CD4-positive, alpha-beta T cell treated with Interleukin-21 for 1 hour (primary cell): ENCODE measurements at places on chromosomes 12 and 14.

GRCh38 chr12:26830783-26831551 is 2.0 kb downstream of the ITPR2 start:
- DNase-seq = no peak

- no peak for DNase-seq
Observed at GRCh38 chr14:81265636-81266169, 44.9 kb upstream of the GTF2A1 start.

DNA sequence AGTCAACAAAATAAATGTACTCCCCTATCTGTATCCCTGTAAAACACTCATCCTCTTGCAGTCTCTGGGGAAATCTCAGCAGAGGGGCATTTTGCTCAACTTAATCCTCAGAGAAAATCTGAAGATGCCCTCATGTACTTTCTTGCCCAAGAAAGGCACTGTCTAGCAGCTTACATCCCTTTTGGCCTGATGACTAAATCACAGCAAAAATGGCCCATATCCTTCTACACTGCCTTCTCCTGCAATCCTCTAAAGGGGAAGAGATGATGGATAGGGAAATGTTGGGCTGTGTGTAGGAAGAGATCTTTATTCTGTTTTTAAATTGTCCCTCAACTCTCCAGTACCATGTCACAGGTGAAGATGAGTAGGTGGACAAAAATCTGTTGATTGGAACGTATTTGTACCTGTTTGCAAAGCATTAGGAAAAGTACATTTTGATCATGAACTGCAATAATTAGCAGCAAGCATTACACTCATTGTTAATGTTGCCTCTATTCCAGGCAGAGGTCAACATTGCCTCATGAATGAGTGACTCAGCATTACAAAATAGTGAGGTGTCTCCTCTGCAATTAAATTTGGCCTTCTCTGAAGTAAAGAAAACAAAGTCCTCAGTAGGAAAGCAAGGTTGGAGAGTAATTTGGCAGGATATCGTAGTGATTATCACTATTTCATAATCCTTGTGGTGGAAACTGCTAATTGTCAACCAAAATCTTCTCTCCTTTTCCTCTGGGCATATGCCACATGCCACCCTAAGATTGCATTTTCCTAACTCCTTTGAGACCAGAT is 172.4 kb upstream of the CAND1 start:
- no peak for DNase-seq

DNA sequence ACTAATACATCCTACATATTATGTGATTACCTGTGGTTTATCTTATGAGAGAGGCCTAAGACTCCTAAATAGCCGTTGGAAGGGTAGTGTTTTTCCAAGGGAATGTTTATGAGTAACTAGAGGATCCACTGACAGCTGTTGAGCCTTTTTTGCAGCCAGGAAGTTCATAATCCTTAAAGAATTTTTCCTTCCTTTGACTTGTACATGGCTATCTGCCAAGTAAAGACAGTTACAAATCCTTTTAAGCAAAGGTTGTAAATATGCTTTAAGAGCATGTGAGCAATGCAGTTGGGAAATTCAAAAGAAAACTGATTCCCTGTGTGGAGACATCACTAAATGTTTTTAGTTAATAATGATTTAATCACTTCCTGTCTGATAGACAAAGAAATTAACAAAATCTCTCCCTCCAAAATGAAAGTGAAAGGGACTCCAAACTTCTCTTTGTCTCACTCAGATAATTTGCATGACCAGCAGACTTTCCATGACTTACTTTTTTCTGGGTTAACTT is 333.8 kb downstream of the PDZRN4 start:
- peak; percentile 25 for DNase-seq

GRCh38 chr12:113766131-113766878 is 199.8 kb downstream of the RBM19 start:
- no peak for DNase-seq

- no peak for DNase-seq
Observed at GRCh38 chr12:96172981-96173380, 21.2 kb upstream of the ELK3 start.

GRCh38 chr12:13523536-13524307 is 327.2 kb downstream of the EMP1 start:
- no peak for DNase-seq

- DNase-seq = no peak
Observed at GRCh38 chr14:58151133-58152013, 640 bp downstream of the ARMH4 start.

GRCh38 chr12:28938056-28938455 is 211.0 kb upstream of the FAR2 start:
- no peak for DNase-seq

DNA sequence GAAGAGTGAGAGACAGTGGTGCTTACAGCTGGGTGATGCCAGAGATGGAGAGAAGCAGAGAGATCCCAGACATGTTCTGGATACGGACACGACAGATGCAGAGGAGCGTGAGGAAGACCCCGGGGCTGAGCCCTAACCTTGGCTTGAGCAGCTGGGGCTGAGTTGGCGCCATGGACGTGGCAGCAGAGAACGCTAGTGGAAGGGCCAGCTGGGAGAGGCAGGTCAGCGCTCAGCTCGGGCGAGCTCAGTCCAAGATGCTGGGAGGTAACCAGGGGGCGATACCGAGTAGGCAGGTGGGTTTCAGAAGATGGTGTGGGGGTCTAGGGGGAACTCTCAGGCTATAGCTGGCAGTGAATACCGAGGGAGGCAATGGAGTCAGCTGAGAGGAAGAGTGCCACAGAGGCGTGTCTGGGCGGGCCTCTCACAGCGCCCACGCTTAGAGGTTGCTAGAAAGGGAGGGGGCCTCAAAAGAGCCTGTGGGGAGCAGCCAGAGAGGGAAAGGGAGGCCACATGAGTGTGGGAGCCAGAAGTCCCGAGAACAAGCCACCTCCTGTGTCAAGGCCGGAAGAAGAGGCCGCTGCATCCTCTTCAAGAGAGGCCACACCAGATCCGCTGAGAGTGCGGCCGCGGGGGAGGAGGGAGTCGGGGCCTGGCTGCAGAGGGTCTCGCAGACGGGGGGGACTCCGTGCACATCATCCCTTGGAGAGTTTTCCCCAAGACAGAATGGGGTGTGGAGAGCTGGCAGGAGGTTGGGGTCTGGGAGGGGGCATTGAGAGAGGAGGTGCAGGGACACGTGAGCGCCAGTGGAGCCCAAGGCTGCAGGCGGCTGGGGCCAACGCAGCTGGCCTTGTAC is 57.0 kb upstream of the DIO3 start:
- DNase-seq = no peak

DNA sequence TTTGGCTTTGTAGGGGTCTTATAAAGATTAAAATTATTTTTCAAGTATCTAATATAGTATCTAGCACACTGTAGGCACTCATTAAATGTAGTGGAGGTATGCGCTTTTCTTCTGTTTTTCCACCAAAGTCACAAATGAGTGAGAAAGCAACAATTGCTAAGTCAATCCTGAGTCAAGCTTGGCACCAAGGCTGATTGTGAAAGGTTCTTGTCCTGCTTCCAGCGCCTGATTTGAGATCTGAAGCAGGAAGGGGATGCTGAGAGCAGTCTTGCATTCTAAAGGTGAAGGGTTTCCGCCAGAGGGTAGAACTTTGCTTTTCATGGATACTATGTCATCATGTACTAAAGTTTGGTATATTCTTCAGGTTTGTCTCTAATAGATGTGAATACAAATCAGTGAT is 64.9 kb upstream of the DAAM1 start:
- no peak for DNase-seq

- no peak for DNase-seq
Observed at GRCh38 chr14:103056322-103057027, 874 bp downstream of the CDC42BPB start.

DNA sequence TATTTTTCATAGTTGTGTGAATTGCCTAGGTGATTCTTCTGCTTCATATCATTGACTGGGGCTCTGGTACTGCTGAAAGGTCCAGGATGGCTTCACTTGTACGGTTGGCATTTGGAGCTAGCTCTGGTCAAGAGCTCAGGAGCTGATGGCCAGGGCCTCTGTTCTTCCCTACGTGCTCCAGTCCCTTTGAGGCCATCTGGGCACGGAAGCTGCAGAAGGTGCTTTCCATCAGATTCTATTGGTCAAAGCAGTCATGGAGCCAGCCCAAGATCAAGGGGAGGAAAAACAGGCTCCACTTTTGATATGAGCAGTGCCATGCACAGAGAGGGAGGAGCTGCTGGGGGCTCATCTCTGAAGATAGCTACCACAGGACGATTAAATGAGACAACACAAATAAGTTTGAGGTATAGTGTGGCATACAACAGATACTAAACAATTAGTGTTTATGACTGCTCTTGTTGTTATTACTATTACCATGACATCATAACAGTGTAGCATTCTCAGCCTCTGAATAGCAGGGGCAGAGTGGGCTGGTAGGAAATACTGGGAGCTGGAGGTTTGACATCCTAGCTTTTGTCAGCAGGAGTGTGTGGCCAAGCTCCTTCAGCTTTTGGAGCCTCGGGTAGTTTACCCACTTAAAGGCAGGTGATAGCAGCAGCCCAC is 10.4 kb downstream of the KRT83 start:
- DNase-seq = no peak

DNA sequence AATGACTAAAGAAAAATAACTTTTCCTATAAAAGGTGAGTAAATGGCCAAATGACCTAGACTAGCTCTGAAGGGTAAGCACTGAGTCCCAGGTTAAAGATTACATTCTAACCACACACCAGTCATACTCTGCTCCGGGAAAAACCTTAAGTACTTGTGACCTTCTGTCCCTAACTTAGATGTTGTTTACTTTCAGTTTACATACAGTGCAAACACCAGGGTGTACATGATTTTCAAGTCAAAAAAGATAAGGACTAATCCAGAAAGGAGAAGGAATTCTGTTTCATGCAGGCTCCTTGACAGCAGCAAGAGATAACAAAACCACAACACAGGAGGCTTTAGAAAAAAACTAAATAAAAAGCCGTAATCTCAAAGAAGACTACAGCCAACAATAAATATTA is 174.2 kb downstream of the PPM1H start:
- no peak for DNase-seq

GRCh38 chr12:6928703-6929407 is 1.1 kb downstream of the ATN1 start:
- no peak for DNase-seq

- no peak for DNase-seq
Observed at GRCh38 chr12:106317406-106318082, 15.0 kb downstream of the TCP11L2 start.

GRCh38 chr12:62522984-62523383 is 56.4 kb downstream of the MON2 start:
- DNase-seq = no peak

- DNase-seq = no peak
Observed at GRCh38 chr14:63091394-63091996, 46.2 kb upstream of the KCNH5 start.

DNA sequence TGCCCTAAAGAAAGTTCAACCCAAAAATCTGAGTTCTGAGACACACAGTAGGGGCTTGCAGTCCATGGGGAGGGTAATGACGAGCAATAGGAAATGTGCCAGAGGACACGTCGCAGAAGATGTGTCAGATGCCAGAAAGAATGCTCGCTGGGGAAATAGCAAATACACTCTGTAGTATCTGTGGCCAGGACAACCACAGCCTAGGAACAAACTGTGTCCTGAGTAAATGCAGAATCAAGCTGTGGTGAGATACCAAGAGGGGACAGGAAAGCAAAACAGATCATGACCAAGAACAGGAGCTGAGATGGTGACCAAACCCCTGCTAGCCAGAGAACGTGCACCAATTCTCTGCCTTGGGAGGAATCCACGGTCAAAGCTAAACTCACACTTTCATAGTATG is 9.1 kb downstream of the CRACR2A start:
- DNase-seq = no peak

DNA sequence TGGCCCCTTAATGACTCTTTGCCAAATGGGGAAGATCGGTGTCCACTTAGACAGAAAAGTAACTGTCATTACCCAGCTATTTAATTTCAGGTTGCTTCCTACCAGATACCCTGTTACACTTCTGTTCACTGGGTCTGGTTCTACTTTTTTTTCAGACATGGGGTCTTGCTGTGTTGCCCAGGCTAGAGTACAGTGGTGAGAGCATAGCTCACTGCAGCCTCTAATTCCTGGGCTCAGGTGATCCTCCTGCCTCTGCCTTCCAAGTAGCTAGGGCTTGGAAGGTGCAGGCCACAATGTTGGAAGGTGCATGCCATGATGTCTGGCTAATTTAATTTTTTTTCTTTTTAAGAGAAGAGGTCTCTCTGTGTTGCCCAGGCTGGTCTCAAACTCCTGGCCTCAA is 147.0 kb upstream of the ARHGAP5 start:
- no peak for DNase-seq

DNA sequence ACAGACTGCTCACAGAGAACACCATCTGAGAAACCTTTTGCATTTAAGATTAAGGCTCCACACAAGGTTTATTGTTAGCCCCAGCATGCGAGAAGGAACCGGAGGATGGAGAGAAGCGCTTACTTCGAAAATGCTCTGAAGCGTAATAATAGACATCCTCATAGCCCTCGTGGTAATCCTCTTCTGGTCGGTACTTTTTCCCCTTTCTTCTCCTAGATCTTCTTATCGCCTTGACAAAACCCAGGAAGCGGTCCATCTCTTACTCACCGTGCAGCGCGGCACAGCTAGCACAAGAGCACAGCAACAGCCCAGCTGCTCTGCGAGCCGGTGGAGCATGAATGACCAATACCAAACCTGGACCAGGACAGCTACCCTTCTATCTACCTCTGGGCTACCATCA is 125.1 kb upstream of the GRIP1 start:
- no peak for DNase-seq

GRCh38 chr12:3101309-3102024 is 24.3 kb downstream of the TSPAN9 start:
- no peak for DNase-seq

DNA sequence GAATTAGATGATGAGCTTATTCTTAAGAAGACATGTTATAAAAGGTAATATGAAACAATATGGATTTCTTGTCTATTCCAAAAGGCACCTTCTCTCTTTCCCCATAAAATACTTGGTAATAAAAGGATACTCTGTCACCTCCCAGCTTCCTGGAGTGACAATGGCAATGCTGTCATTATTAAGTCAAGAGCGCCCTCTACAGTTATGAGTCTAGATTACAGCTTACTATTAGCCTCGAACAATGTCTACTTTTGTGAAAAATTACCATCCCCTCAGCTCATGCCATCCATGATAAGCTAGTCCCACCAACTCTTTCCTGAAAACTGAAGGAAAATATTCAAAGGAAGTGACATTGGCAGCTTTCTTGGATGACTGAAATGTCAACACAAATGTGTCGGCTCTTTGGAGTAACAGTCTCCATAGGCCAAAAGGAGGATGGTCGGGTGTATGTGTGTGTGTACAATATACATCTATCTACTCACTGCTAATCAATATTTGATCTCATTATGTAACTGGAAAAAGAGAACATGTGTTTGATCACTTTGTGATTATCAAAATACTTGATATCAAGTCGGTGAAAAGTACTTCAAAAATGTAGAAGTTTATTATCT is 48.7 kb upstream of the CDKN3 start:
- peak; percentile 25 for DNase-seq

DNA sequence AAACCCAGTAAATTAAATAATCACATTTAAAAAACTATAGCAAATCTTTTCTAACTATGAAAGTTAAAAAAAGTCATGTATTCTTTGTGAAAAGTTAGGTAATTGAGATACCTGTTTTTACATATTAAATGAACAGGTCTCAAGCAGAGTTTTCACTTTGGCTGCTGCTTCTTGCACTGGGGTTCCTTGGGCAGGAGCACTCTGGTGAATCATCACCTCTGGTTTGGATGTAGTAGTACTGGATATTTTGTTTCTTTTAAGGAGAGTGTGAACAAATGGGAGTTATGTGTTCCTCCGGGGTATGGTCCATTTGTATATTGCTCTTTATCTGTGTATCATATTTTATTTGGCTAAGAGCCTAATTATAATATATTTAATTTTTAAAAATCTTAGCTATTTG is 82.7 kb downstream of the FUT8 start:
- no peak for DNase-seq
